CD4-positive, alpha-beta T cell treated with Interferon alpha-2 for 1 hour (primary cell): ENCODE measurements at places on chromosomes 7 and 10.

GRCh38 chr10:118481871-118482270 is 113.6 kb downstream of the PRLHR start:
- DNase-seq: no peak

GRCh38 chr10:50260791-50261281 is 9.5 kb upstream of the ASAH2 start:
- DNase-seq: peak; percentile 33

DNA sequence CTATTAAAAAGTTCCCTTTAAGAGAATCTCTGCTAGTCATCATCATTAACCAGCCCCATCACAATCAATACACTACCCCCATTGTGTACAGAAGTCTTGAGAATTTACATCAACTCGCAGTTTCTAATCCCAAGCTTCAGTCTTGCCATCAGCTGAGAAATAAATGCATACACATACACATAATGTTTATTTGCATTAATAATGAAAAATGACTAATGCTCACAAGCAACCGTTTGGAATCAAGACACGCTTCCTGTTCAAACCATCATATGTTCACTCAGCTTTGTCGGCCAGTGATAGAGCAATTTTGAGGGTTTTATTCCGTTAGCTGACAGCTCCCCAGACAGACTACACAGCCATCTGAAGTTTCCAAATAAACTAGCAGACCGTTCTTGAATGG is 287.1 kb downstream of the SFMBT2 start:
- DNase-seq: no peak

DNA sequence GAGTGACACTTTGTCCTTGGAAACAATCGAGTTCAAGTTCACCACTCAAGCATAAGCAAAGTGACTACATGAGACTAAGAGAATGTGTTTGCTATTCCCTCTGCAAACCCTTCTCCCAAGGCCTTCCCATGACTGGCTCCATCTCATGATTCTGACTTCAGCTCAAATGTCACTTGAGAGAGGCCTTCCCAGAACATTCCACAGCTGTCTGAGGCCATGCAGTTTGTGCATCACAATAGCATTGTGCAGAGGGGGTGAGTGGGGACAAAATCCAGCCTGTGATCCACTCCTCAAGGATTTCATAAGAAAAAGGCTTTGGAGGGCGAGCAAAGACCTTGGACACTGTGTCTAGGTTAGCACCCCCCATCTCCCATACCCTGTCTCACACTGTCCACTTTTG is 6.9 kb upstream of the LRMDA start:
- no peak for DNase-seq

DNA sequence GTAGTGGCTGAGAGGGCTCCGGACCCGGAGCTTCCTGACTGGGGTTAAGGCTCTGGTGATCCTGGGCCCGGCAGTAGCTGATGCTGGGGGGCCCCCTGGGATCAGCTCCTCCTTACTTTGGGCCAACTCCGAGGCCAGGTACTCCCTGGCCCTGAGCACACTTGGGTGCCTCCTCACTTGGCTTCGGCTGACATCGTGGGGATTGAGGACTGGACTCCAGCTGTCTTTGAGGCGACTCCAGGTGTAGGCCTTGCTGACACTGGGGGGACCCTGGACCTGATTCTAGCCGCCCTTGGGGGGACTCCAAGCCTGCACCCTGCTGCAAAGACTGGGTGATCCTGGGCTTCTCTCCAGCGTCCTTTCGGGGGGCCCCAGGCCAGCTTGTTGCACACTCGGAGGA is 170.5 kb downstream of the HIBADH start:
- no peak for DNase-seq
